Kidney (tissue), 22 donors: ENCODE measurements at places on chromosomes 2 and 18. TPM values are rescaled to one million over a fixed set of nuclear protein-coding genes. Genes with fewer than 3 reads are reported as not detected.
A peak's percentile ranks its signal among the peaks of the same experiment; 100 is the strongest.

DNA sequence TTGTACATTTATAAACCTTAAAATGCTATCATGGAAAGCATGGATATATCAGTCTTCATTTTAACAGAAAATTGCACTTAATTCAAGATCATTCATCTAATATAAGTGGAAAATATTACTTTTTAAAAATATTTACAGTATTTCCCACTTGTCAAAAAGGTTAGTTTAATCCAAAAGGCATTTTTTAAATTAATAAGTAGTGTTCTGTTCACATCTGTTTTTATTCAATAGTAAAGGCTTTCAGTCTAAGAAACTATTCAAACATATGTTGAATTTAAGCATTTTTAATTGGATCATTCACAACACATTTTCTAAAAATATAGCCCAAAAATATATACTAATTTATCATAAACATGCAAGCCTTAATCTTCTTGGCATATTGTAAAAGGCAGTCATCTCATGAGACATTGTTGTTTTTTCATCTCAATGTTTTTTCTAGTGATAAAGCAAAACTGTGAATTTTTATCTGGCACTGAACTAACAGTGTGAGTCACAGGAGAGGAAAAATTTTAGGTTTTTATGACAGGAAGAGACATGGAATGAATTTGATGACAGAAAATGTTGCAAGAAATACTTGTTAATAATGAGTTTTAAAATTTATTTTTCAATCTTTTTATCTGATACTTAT lies 1642.5 kb upstream of the TMEFF2 start:
- DNase-seq: no peak

DNA sequence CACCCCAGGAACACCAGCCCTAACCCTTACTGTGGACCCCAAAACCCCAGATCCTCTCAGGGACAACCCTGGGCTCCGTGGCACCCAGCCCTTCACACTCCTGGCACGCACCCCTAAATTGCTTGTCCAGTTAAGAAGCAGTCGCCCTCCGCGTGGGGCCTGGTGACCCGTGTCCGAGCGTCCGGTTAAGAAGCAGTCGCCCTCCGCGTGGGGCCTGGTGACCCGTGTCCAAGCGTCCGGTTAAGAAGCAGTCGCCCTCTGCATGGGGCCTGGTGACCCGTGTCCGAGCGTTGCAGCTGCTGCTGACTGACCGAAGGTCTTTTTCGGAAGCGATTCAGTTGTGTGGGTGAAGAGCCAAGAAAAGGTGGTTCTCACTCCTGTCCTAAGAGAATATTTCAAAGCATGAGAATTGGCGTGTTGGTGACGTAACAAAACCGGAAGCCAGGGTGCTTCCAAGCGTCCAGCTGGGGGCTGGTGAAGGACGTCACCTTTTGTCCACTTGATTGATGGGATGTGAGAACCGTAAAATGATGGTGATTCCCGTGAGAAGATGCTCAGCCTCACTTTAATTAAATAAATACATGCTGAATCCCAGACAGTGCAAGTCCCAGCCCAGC lies 70.5 kb downstream of the KCNG2 start:
- no peak for DNase-seq

DNA sequence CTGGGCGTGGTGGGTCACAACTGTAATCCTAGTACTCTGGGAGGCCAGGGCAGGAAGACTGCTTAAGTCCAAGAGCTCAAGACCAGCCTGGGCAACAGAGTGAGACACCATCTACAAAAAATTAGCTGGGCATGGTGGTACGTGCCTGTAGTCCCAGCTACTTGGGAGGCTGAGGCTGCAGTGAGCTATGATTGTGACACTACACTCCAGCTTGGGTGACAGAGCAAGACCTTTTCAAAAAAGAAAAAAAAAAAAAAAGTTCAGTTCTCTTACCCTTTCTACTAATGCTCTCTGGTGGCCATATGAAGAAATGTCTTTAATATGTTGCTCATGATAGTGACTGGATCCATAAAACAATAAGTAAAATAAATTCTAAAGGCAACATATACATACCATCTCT lies 14.9 kb downstream of the TYW5 start:
- peak; percentile 2 for DNase-seq

GRCh38 chr2:41040782-41041520 lies 589.1 kb upstream of the SLC8A1 start:
- DNase-seq: no peak

GRCh38 chr2:163465440-163465839 lies 270.4 kb downstream of the FIGN start:
- DNase-seq: no peak

GRCh38 chr2:31401580-31401979 lies 13.0 kb downstream of the XDH start:
- no peak for DNase-seq

DNA sequence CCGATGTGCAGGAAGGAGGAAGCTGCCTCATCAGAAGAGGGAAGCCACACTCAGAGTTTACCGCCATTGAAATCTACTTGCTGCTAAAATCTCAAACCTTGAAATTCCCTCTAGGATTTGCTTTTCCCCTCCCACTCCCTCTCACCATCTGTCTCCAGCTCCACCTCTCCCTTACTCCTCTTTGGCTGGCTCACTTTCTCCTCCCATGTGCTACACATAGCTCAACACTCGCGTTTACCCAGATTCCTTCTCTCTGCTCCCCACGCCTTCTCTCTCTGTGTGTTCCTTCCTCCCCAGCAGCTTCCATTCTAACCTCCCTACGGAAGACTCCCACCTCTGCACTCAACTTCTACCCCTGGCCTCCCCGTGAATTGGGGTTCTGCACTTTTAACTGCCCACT lies 143.1 kb downstream of the DNER start:
- no peak for DNase-seq

DNA sequence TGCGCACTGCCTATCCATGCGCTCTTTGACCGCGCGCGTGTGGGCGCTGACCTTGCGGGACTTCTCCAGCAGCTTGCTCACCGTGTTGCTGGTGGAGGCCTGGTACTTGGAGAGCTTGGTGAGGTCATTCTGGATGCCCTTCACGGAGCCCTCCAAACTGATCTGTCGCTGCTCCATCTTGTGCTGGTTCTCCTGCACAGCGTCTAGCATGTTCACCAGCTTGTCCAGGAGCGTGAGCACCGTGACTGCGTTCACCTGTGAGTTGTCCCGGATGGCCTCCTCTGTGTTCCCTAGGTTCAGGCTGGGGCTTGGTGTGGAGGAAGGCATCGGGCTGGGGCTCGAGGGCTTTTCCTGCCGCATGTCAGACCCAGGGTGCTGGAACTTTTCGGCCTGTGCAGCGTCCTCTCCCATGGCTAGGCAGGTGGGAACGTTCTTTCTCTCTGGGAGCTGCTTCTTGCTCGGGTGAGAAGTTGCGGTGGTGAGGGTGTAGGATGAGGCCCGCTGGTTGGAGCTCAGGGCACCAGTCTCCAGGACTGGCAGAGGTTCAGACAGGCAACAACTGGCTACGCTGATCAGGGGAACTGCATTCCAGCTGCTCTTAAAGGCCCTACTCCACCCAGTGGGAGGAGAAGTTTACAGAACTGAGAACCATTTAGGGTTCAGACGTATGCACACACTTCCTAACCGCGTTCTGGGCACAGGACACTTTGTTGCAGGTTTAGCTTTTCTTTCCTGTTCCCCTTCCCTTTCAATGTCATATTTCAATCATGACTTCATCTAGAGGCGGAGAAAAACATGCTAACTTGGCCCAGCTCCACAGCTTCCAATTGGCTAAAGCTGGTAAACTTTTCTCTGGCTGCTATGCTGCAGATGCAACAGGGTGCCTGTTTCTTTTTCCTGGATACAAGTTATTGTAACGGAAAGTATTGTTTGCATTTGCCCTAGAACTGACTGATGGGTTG lies at the start of gene CAVIN2:
TSS of gene CAVIN2 (minus strand) at position 574 of the 962 bp plus-strand sequence. CDS start at position 411, 163 bp downstream.
- DNase-seq: peak; percentile 35

DNA sequence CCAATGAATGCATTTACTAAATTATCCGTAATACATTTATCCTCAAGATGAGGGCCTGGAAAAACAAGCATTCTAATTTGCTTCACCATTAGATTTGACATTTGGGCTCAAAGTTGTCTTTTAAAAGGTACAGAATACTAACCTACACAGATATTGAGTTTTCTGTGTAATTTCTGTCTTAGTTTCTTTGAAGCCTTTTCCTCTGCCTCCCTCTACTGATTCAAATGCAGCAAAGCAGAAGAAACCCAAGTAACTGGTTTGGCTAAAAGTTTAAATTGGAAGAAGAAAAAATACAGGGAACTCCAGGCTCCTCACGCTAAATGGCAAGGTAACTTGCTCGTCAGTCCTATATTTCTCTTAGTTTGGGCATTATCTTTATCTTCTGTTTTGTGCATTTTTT lies 53.3 kb upstream of the SLC5A7 start:
- DNase-seq: no peak

- peak; percentile 26 for DNase-seq
Observed at GRCh38 chr2:144607891-144608521, 88.1 kb upstream of the ZEB2 start.

GRCh38 chr2:64213532-64214275 lies 69.5 kb upstream of the PELI1 start:
- no peak for DNase-seq

- DNase-seq: no peak
Observed at GRCh38 chr2:139317259-139317658, 537.1 kb upstream of the NXPH2 start.

DNA sequence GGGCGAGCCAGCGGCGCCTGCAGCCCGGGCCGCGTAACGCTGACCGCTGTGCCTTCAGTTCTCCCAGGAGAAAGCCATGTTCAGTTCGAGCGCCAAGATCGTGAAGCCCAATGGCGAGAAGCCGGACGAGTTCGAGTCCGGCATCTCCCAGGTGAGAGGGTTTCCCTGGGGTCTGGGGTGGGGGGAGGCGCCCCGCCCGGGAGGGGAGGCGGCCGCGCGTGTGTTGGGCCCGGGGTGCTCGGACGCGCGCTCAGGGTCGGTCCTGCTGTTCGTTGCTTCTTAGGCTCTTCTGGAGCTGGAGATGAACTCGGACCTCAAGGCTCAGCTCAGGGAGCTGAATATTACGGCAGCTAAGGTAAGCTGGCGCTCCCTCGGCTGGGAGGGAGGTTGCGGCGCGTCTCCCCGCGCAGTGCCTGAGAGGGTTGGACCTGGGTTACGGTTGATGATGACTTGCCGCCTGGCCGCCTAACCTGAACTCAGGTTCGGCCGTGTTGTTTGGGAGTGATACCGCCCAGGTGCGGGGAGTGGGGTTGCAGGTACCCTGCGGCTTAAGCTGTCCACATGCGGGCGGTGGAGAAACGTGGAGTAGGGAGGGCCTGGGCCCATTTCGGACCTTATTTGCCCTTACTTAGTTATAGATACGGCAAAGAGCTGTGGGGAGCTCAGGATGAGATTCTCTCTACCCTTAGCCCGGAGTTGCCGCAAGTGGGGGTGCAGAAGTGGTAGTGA lies 638 bp downstream of the RPS7 start:
- no peak for DNase-seq

- DNase-seq: no peak
Observed at GRCh38 chr2:150491943-150492342, 4.5 kb upstream of the RND3 start.

DNA sequence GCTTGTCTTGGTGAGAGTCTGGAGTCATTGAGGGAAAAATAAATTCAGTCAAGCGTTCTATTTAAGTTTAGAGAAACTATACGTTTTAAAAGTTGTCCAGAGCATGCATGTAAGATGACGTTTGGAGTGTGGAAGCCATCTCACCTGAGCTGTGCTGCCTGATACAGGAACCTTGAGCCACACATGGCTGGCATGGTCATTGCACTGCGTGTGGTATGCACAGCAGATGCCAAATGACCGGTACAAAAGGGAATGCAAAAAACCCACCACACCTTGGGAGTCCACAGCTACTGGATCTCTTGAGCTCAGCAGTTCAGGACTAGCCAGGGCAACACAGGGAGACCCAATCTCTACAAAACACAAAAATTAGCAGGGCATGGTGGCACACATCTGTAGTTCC lies 4.3 kb downstream of the MZT2B start:
- DNase-seq: no peak

DNA sequence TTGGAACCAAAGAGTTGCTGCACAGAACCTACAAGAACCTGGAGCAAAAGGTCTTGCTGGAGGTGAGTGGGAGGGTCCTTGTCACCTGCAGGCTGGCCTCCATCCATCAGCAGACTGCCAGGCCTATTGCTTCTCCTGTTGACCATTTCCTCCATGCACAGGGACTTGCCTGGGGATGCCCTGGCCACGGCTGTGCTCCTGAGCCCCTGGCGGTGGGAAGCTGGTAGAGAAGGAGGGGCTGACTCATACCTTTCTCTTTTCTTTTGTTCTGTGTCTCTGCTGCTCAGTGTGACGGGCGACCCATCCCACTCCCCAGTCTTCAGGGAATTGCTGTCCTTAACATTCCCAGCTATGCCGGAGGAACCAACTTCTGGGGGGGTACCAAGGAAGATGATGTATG lies 102.6 kb downstream of the DGKD start:
- DNase-seq: peak; percentile 31

DNA sequence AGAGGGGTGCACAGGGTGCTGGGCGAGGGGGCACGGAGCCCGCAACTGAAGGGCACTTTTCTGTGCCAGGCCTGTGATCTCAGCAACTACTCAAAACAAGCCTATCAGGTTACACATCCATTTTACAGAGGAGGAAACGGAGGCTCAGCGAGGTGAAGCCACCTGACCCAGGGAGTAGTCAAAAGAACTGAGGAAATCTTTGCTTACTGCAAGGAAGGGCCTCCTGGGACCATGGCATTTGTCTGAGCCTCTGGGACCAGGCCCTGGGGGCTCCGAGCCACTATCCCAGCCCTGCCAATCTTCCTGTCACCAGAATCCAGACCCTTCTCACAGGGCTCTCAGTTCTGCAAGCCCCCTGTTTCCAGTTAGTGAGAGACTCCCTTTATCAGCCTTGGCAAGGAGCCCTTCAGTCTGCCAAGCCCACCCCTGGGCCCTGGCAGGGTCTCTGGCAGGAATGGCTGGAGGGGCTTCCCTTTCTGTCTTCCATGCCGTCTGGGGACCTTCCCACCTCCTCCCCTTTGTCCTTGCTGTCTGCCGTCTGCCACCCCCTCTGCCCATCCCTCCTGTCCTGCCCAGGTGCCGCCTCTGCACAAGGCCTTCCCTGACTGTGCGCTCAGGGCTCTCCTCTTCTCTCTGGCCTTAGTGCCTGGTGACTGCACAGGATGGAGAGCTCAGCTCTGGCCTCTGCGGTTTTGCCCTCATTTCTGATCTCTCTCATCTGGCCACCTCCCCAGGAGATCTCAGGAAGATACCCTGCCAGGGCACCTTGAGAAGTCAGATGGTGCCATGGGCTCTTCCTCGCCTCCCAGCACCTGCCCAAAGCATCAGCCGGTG lies 194.7 kb upstream of the GLI2 start:
- no peak for DNase-seq

UGT1A3 gene
- 0.57 TPM for total RNA-seq

TCF23 gene
- total RNA-seq: 0.38 TPM

GPR45 gene
- not detected for total RNA-seq

MEIS1 gene
- total RNA-seq: 36.7 TPM

ABCG8 gene
- 0.13 TPM for total RNA-seq
